Articular chondrocyte of knee joint (primary cell): ENCODE measurements at places on chromosomes 13 and 19. TPM values are rescaled to one million over a fixed set of nuclear protein-coding genes. Genes with fewer than 3 reads are reported as not detected.

CPAMD8 gene
- total RNA-seq: 1.4 and 1.7 TPM in 2 replicates

ZGLP1 gene
- total RNA-seq: 0.13 and 0.32 TPM in 2 replicates

TM9SF2 gene
- 178 and 183 TPM in 2 replicates for total RNA-seq

MBD3L3 gene
- total RNA-seq: not detected in 2 replicates

SHD gene
- total RNA-seq: not detected in 2 replicates

ZSCAN1 gene
- 0.11 TPM in 1 of 2 replicates, not detected in the other for total RNA-seq

SOX21 gene
- not detected in 2 replicates for total RNA-seq
